HAP-1 (cell line): ENCODE measurements at places on chromosomes 1 and 21.
A peak's percentile ranks its signal among the peaks of the same experiment; 100 is the strongest.

DNA sequence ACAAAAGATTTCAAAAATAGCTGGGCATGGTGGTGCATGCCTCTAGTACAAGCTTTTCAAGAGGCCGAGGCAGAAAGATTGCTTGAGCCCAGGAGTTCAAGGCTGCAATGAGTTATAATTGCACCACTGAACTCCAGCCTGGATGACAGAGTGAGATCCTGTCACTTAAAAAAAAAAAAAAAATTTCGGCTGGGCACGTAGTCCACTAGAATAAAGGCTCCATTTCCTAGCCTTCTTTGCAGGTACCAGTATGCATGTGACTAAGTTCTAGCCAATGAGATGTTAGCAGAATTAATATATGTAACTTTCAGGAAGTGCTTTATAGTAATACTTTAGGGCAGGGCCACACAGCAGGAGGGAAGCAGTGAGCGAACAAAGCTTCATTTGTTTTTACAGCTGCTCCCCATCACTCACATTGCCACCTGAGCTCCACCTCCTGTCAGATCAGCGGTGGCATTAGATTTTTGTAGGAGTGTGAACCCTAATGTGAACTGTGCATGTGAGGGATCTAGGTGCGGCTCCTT is 28.8 kb upstream of the SYDE2 start:
- no peak for DNase-seq

DNA sequence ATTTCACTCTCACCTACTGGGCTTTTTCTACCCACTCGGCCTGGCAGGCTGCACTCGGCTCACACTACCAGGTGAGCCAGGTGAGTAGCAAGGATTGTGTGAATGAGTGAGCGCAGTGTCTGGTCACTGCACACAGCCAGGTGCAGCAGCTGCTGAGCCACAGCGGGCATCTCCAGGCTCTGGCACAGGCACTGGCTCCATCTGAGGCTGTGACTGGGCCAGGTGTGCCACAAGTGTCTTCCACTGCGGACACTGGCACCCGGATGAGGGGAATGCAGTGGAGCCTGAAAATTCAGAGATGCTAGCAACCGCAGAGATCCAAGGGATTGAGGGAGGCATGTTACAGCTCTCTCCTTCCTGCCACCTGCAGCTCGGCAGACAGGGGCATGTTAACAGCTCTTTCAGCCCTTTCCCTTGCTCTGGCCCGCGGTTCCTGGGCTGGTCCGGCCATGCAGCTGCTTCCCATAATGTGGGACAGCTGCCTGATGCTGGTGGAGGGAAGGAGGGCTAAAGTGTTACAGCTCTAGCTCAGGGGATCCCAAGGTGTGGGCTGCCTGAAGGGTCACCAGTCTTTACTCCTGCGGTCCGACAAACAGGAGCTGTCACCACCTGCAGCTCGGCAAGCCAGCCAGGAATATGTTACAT is 1038.3 kb downstream of the AMY1C start:
- DNase-seq = no peak

DNA sequence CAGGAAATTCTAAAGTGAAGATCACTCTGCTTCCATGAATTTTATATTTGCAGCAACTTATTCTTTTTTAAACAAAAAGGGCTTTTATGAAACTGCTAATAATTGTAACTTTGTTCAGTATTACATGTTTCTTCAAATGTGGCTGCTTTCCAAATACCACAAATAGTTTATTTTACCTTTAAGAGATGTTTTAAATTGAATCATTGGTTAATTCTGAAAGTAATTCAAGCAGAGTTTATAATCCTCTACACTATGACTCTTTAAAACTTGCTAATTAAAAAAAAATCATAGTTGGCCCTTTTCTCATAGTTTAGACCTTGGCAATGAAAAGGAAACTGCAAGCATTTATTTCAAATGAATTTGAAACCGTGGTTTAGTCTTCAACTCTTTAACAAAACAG is 59.6 kb downstream of the SDCCAG8 start:
- DNase-seq = no peak

- no peak for DNase-seq
Measured at GRCh38 chr1:98327220-98327861, 334.2 kb upstream of the SNX7 start.

DNA sequence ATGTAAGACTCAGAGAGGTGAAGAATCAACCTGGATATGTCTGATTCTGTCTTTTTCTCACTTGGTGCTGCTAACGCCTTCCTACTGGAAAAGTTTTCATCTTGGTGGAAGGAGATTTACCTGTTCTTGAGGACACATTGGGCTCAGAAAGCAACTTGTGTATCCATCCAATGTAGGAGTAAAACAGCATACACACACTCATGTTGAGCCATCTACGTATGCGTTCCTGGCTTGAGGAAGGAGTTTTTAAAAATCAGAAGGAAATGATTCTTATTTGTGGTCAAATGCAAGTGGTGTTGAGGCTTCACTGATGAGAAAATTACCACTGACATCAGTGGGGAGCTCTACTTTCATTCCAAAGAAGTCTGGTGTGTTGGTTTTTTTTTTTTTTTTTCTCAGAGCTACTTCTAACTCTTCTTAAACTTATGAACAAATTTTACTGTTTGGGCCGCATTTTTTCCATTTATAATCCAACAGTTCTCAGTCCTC is 25.6 kb downstream of the XCL2 start:
- no peak for DNase-seq

DNA sequence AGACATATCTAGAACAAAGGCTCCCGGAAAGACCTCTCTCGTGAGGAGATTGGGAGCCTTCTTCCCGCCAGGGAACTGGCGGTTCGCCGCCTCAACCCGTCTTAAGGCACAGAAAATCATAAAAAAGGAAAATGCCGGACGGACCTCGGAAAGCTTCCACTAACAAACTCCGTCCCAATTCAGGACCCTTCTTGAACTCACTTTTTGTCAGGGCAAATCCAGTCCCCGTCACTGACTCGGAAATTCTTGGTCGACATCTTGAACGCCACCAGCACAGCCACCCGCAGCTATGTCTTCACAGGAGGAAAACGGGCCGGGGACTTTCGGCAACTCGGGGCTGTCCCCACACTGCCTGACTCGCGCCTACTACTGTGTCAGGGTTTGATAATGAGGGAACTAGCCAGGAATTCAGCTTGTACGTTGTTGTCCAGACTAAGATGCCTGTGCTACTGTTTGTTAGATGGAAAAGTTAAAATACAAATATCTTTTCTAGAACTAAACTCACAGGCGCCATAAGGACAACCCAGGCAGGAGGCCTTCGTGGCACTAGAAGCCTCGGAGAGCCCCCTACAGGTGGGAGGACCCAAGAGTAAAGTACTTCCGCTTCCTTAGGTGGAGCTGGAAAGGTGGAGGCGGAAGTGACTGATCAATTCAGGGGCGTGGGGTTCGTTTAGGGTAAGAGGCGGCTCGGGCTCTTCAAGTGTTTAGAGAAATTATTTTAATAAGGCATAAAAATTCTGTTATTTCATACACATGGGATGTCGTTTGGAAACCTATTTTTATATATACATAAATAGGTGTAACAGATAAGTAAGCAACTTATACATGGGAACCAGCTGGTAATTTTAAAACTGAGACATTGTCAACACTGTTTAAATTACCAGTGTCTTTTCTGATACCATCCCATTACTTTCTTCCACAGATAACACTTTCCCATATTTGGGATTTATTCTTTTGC is at the start of gene ZRANB2:
Gene ZRANB2 (minus strand): TSS at position 297 of the 958 bp plus-strand sequence. CDS start 40 bp downstream, at position 257.
- peak; percentile 94 for DNase-seq

DNA sequence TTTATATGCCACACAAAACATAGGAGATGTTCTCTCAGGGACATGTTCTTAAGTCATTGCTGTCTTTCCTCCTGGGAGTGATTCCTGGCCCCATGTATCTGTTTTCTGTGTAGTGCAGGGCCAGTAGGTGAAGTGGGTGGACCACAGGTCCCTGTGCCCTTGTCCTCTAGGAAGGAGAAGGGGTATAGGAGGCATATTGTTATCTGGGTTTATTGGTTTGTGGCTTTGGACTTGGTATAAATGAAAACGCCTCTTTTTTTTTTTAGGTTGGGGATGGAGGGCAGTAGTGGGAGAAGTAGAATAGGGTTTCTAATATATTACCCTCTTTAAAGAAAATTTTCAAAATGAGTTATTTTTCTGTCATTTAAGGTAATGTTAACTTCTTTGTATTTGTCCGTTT is 29.4 kb downstream of the DYRK1A start:
- no peak for DNase-seq

DNA sequence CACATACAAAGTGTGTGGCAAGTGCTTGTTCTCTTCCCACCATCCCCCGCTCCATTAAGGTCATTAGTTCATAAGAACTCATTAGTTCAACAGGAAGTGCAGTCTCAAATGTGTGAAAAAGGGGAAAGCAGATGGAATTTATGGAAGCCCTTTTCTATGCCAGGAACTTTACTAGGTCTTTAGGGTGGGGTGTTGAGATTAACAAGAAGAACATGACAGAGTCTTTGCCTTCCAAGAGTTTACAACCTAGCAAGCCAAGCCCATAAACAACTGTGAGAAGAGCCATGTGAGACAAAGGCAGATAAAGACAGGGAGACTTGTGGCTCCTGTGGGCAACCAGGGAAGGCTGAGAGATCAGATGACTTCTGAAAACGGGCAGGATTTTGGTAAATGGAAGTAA is 21.4 kb downstream of the PLEKHA6 start:
- DNase-seq = no peak

- DNase-seq = no peak
Measured at GRCh38 chr21:45080639-45081414, 6.4 kb downstream of the ADARB1 start.

- no peak for DNase-seq
Measured at GRCh38 chr1:21219674-21220073, 43.0 kb upstream of the EIF4G3 start.

DNA sequence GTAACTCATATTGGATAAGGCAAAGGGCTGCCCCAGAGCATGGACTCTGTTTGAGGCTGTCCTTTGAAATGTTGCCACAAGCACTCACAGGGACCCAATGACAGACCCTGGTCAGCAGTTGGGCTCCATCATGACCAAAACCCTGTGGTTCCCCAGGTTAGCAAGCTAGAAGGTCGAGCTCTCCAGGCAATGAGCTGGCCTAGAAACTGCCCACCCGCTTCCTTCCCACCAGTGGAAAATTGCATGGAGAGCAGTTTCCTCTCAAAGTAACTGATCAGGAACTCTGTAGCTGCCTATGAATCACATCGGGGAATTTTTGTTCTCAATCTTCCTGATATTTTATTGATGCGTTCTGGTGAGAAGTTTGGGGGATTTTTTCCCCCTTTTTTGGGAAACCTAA is 52.8 kb downstream of the FHAD1 start:
- no peak for DNase-seq
